Stimulated activated CD4-positive, alpha-beta T cell treated with anti-CD3 and anti-CD28 coated beads, Interleukin-12 subunit alpha, Interleukin-12 subunit beta, amount 100 ng/mL, for 48 hours (primary cell): ENCODE measurements at places on chromosomes 1 and 21.

- no peak for DNase-seq
Measured at GRCh38 chr1:212918824-212919223, 31.5 kb upstream of the VASH2 start.

- DNase-seq, result peak; percentile 82
Measured at GRCh38 chr1:236523704-236524141, at the start of gene LGALS8. Gene LGALS8 (plus strand): TSS chr1:236523982. CDS start chr1:236526071, 2,089 bp downstream.

DNA sequence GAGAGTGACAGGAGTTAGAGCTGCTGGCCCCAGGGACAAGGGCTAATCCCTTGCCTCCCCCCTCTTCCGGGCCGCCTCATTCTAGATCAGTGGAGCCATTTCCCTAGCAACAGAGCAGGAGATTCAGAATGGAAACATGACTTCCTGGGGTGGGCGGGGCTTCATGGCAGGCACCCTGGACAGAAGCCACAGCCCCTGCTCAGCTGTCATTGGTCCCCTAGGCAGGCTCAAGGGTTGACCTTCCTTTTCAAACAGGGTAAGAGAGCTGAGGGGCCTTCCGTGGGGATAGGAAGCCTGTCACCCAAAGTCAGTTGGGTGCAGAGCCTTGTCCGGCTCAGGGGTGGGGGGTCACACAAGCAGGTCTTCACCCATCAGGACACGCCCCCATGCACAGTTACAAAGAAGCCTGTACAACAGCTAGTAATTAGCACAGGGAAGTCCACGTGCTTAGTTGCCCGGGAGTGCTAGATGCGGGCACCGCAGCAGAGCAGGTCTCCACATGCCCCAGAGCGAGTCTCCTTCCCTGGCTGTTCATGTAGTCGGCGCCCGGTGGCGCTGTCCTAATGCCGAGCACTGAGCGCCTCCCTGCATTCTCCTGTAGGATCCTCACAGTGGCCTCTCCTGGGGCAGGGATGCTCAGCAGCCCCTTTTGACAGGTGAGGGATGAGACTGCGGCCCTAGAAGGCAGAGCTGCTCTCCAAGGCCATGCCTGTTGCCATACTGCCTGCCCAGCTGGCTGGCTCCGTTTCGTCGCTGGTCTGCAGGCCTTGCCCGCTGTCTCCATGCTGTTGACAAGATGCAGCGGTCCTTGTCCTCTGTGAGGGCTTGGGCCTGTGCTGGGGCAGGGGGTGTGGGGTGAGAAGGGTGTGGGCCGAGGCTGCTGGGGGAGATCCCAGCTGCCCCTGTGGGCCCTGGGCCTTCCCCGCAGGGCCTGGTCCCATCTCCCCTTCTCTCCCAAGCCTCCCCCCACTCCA lies 5.1 kb downstream of the TMEM201 start:
- peak; percentile 39 for DNase-seq

DNA sequence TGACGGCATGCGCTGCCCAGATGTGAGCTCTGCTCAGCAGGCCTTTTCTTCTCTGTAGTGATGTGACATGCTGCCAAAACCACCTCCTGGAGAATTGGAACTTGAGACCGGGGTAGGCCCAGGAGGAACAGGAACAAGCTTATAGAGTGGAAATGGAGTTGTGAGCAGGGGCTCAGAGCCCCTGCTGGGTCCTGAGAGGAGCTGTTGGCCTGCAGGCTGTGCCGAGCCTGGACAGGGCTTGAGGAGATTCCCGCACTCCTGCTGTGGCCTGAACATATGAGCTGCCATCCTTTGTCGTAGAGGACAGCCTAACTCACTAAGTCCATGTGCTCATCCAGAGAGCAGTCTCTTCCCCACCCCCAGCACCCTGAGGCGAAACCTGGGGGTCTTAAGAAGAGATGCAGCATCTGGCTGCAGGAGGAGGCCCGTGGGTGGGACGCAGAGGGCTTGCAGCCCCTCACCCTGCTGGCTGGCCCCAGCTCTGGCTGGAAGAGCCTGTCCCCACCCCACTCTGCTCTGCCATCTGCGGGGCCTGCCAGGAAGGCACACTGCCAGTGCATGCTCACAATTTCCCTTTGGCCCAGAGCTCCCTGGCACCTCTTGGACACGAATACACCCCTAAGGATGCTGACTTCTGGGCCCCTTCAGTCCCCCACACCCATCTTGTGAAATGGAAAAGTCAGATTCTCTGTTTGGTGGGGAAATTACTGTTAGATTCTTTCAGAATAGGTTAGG lies 42.5 kb downstream of the PTPRF start:
- DNase-seq, result no peak

DNA sequence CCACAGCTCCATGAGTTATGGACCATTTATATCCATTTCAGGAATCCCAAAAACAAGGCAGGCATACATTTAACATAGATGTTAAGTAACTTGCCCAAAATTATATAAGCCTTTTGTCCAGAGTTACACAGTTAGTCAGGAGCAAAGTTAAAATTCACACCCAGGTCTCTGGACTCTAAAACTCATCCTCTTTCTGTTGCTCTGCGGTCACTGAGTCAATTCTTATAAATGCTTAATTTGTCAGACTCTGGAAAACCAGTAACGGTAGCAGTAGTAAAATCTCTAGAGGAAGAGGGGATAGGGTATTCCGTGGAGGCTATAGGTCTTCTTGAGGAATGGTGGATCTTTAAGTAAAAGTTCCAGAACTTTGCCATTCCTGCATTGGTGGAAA lies 223.6 kb upstream of the JUN start:
- DNase-seq, result no peak

DNA sequence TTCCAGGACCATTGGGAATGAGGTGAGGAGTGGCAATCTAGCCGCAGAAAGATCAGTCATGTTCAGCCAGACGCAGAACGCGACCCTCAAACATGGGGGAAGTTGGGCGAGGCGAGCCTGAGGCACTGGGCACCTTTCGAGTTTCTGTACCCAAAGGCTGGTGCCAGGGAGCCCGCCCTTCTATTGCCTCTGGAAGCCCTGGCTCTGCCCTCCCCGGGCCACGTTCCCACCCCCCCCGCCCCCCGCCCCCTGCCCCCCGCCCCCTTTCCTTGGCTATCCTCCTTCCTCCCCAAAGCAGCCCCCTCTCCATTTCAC lies 2.2 kb upstream of the ZBTB7B start:
- DNase-seq, result no peak

- DNase-seq, result no peak
Measured at GRCh38 chr1:209634005-209634737, 18.1 kb downstream of the LAMB3 start.

- no peak for DNase-seq
Measured at GRCh38 chr1:36119456-36119855, 5.6 kb downstream of the COL8A2 start.

GRCh38 chr1:55155522-55155921 lies 59.6 kb downstream of the USP24 start:
- DNase-seq, result no peak

DNA sequence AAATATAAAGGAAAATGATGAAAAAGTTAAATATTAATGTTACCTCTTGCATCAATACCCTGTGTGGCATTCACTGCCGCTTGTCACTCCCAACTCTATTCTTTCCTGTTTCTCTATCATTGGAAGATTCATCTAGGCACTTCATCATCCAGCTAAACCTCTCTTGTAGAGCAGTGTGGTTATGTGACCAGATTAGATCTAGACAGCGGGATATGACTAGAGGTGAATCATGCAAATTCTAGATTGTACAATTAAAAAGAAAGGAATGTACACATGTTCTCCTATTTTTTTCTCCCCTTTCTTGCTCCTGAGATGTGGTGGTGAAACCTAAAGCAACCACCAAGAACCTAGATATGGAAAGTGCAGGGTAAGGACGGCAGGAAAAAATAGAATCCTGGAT lies 174.1 kb downstream of the LBR start:
- DNase-seq, result no peak

DNA sequence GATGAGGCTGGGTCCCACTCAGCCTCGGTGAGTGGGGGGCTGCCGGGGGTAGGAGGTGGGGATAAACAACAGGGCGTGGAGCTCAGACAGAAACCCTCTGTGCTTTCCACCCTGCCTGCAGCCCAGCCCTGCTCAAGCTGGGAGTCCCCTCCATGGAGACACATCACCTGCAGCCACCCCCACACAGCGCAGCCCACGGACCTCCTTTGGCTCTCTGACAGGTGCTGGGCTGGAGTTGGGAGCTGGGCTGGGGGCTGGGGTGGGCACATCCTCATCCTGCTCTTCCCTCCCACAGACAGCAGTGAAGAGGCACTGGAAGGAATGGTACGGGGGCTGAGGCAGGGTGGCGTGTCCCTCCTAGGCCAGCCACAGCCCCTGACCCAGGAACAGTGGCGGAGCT lies 1.9 kb upstream of the CATSPER4 start:
- DNase-seq, result no peak

DNA sequence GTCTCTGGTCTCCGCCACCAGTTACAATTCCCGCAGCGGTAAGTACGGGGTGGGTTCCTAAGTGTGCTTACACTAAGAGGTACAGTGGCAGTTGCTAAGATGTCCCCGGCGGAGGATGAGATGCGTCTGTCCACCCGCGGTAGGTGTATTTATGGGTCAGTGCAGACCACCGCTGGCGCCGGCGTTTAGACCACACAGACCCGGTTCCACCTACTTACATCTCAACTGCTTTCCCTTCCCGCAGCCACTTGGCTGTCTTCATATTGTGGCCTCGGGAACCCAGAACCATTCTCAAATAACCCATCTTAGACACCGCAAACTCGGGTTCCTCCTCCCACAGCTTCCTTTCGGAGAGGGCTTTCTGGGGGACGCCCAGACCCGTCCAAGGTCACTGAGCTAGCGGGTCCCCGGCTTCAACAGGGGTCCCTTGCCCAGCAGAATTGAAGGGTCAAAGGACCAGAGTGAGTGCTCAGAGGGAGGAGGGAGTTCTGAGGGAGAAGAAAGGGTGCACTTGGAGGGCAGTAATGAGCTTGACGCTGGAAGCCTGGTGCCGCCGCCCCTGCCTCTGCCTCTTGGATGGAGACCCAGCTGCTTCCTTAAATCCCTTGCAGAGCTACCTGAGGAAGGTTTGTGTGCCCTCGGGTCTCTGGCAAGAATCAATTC lies 8.6 kb downstream of the NR5A2 start:
- no peak for DNase-seq

- DNase-seq, result no peak
Measured at GRCh38 chr1:168939947-168940223, 166.6 kb upstream of the ATP1B1 start.

DNA sequence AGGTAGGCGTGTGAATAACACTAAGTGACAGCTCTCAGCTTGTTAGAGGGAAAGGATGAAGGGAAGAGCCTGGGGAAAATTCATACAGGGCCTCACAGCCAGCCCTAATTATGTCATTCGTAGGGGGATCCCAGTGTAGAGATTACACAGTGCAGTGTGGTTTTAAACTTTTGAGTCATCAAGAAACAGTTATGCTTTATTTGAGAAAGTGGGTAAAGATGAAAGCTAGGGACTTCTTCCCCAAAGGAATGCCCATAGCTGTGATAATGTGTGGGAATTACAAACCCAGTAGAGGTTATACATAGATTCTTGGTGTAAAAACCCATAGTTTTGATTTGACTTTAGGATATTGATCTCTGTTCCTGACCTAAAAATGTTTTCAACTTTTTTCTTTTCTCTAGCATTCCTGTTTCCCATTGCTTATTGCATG lies 1.9 kb downstream of the TTF2 start:
- peak; percentile 40 for DNase-seq

DNA sequence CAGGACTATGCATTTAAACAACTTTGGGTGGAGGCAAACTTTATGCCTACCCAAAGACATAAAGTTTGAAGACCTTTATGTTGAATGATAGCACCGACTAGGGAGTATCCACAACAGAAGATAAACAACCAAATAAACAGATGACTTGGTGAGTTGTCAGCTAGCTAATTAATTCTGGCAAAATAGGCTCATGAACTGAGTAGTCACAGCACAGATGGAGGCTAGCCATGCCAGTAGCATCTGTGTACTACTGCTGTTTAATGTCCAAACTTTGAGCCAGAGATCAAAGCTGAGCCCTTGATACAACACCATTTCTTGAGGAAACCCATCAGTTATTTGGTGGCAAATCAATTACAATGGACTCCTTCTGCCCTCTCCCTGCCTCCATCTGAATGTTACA lies 40.3 kb upstream of the CCDC190 start:
- no peak for DNase-seq

DNA sequence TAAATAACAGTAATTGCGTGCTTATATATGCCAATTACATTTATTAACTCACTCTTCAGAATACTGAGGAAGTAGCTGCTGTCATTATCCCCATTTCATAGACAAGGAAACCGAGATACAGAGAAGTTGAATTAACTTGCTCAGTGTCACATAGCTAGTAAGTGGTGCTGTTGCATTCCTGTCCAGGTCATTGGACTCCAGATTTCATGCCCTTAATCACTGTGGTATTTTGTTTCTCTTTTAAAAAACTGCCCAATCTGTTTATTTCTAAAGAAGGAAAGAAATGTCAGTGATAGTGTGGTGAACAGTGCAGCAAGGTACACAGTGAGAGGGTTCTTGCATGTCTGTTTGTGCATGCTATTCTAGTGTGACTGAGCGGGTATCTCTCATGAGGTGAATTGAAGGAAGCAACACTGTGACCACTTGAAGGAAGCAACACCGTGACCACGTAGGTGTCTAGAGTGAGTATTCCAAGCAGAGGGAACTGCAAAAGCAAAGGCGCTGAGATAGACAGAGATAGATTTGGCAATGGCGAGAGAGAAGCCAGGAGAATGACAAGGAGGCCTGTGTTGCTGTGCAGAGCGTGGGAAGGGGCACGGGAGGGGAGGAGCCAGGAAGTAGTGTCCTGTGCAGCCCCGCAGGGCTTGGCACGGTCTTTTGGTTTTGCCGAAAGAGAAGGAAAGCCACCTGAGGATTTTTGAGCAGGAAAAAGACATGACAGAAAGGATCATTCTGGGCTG lies 95.9 kb downstream of the CAMTA1 start:
- no peak for DNase-seq

- no peak for DNase-seq
Measured at GRCh38 chr1:90402893-90403849, 313.9 kb downstream of the BARHL2 start.

DNA sequence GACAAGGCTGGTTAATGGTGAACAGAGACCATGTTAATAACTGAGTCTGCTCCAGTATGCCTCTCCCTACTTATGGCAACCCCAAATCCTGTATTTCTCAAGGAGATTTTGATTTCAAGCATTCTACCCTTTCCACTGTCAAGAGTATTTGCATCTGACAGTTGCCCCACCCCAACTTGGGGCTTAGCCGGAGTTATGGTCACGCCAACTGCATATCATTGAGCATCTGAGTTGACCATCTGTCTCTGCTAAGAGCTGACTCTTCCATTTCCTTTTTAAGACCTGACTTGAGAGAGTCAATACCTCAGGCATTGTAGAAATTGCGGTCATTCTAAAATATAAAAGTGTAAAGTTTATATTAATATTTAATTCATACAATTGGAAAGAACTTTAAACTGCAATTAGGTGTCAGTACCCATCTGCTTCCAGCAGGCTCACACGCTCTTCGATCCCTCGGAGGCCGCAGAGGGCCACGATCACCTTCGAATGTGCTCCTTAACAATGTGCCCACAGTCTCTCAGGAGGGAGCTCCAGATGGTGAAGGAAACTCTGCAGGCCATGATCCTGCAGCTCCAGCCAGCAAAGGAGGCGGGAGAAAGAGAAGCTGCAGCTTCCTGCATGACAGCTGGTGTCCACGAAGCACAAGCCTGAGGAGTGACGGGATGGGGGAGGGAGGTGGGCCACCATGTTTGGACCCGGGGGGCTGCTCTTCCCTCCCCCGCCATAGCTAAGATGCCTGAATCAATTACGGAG lies 409.8 kb downstream of the DISC1 start:
- no peak for DNase-seq
